ENCODE measurements at places on chromosomes 4 and X.

GRCh38 chrX:108025954-108026600, 18.8 kb upstream of the VSIG1 start:
- DNase-seq = no peak

- no peak for DNase-seq
Observed at GRCh38 chrX:39283239-39283638, 482.0 kb downstream of the MID1IP1 start.

DNA sequence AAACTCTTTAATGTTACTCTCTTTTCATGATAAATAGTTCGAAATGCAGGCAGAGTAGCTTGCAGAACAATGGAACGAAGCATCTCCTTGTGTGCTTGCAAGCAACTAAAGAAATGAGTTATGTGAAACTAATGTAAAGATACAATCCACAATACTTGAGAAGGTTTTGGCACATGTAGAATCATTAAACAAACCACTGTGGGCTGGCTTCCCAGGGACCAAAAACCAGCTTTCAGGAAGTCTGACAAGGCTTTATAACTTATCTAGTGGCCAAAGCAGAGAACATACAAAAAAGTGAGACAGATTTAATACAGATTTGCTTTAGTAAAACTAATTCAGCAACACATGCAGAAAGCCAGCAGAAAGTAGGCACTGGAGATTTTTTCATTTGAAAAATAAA, 1673.8 kb upstream of the AGA start:
- DNase-seq = no peak

DNA sequence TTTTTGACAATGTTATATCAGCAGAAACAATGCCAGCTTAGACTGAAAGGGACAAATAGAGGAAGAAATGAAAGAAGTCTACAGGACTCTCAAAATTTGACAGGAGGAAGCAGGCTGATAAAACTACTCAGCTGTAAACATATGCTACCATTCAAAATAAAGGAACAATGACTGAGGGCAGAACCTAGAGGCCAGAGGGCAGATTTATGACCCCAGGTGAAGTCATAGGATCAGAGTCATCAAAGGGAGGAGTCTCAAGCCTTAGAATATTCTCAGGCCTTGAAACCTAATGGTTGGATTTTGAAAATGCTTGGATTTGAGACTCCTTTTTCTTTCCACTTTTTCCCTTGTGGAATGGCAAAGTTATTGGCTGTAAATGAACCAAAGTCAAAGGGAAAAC, 17.0 kb upstream of the SYTL5 start:
- DNase-seq = no peak

- no peak for DNase-seq
Observed at GRCh38 chrX:69094977-69095669, 70.1 kb downstream of the PJA1 start.

DNA sequence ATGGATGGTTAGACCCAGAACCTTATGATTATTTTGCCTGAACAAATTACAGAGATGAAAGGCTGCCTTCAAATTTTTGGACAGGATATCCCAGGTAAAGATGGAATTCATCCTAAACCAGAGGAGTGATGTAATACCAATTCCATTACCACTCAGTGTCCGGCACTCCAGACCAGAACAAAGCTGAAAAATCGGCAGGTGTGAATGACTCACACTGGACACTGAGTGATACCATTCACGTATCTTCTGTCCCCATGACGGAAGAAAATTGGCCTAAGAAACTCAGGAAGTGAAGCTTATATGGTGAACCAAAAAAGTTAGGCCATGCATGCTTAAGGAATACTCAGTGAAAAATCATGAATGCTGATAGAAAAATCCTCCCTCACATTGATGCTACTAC, 34.5 kb downstream of the PALLD start:
- no peak for DNase-seq

DNA sequence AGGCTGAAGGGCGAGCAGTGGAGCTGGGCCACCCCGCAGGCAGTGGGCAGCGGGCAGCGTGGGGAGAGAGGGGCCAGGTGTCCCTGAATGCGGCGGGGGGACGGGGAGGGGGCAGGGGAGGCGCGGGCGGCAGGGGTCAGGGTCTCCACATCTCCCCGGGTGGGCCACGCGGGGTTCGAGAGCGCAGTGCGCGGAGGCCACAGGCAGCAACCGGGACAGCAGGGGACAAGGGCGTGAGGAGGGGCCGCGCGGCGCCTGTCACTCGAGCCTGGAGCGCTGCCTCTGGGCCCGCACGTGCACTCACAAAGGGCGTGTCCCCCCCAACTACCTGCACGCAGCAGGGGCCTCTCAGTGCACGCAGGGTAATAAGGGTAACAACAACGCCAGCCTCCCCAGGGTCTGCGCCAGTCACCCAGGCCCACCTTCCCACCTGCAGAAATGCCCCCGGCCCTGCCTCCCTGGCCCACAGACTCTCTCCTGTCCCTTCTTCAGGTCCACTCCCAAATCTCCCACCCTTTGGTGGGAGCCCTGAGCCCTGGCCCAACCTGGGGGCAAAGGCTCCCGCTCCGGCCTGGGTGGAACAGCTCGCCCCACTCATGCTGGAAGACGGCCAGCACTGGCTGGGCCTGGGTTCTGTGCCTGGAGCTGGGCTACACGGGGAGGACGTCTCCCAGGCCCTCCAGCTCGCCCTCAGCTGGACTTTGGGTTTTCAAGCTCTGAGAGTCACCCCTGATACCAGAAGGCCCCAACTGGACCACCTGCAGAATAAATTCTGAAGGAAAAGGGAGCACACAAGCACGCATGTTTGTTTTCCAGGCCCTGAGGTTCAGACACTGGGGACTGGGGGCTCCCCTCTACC, 53.2 kb downstream of the ZFYVE28 start:
- no peak for DNase-seq

- DNase-seq = no peak
Observed at GRCh38 chr4:81620442-81620841, 148.7 kb upstream of the RASGEF1B start.

DNA sequence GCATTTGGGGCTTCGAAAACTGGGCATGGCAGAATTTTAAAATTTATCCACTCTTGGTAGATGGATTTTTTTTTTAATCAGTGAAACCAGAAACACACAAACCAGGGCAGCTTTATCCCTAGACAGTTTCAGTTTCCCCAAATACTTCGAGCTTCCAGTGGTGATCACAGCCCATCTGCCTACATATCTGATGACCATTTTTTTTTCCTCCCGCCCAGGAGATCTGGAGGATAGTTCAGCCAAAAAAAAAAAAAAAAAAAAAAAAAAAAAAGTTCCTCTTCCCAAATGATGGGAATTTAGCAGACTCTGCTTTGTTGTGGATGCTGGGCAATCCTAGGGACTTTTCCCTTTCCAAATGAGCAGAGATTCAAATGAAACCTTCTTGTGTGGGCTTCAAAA, 1.0 kb upstream of the TBC1D9 start:
- DNase-seq = no peak

GRCh38 chr4:122010610-122011009, 58.8 kb upstream of the TRPC3 start:
- DNase-seq = no peak

- no peak for DNase-seq
Observed at GRCh38 chr4:187478292-187479140, 517.1 kb upstream of the ZFP42 start.

- DNase-seq = no peak
Observed at GRCh38 chr4:37400241-37400881, 155.8 kb downstream of the NWD2 start.

- no peak for DNase-seq
Observed at GRCh38 chrX:154140206-154140605, 3.8 kb upstream of the OPN1LW start.

DNA sequence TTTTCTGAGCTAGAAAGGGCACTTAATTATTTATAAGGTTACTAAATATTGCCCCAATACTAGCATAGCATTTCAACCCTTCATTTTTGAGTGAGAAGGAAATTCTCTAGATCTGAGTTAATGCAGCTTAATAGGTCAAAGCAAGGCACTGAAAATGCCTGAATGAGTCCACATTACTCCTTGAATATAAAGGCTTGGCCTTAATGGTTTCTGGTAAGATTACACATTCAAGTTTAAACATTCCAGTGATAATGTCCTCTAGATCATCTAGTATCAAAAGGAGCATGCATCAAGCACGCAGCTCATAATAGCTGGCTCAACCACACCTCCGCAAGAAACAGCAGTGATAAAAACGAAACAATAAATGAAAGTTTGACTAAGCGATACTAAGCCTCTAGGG, 87.5 kb downstream of the SPANXN3 start:
- no peak for DNase-seq

DNA sequence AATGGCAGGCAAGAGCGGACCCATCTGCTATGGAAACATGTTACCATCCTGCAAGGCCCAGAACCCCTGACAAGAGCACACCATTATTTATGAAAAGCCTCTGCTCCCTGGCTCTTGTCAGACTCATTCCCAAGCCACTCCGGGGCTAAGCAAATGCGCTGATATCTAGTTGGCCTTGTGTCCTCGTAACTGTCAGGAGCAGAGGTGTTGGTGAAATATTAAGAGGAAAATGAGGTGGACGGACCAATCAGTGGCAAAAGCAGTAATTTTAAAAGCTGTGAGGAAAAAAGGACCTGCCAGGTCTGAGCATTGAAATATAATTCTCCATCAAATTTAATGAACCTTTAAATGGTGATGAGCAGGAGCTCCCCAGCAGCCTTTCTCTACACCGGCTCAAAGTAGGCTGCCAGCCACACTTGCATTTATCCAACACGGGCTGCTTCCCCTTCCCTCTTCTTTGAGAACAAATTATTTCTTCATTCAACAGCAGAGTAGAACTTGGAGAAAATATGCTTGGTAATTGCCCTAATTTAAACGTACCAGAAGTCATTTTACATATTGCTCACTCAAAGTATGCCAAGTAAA, 214.3 kb downstream of the RASL11B start:
- no peak for DNase-seq

- DNase-seq = no peak
Observed at GRCh38 chr4:4401036-4401435, 14.1 kb downstream of the NSG1 start.

- no peak for DNase-seq
Observed at GRCh38 chrX:14476205-14476604, 53.1 kb upstream of the GLRA2 start.

GRCh38 chr4:145545538-145546174, 64.0 kb downstream of the SMAD1 start:
- no peak for DNase-seq

DNA sequence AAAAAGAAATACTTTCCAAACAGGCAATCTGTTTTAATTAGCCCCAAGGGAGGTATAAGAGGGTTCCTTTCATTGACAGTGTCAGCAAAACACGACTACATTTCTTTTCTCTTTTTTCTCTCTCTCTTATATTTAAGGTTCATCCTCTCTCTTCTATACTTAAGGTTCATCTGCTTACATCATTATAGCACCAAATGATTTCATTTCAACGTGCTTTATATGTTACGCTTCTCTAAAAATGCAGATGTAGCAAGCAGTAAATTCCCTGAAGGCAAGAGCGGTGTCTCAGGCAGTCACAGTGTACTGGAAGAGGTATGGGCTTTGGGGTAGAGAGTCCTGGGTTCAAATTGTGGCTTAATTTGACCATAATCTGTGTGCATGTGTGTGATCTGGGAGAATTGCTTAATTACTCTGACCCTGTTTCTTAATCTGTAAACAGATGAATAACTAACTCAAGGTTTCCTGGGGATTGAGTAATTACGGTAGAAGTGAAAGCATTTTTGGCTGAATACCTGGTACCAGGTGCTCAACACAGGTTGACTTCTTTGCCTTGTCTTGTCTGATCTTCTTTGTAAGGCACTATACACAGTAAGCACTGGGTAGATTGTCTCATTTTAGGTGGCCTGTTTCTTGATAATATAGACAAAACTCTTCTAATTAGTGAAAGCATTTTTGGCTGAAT, 180.8 kb downstream of the SPRY1 start:
- no peak for DNase-seq

DNA sequence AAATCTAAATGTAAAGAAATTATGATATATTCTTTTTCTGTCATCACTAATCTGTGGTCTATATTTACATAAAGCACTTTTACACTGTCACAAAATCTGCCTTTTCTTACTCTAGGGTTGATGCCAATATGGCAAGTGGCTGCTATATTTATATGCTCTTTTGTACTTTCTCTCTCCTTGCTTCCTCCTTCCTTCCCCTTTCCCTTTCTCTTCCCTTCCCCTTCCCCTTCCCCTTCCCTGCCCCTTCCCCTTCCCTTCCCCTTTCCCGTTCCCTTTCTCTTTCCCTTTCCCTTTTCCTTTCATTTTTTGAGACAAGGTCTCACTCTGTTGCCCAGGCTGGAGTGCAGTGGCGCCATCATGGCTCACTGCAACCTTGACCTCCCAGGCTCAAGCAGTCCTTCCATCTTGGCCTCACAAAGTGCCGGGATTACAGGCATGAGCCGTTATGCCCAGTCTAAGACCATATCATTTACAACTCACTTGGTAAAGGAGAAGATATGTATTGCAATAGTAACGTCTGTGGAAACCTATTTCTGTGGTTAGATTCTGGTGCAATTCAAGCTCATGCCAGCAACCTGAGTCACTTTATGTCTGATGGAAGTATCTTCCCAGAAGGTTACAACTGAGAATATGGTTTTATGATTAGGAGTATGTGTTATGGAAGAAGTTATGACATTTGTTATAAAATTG, 13.9 kb upstream of the PLAC8 start:
- no peak for DNase-seq

DNA sequence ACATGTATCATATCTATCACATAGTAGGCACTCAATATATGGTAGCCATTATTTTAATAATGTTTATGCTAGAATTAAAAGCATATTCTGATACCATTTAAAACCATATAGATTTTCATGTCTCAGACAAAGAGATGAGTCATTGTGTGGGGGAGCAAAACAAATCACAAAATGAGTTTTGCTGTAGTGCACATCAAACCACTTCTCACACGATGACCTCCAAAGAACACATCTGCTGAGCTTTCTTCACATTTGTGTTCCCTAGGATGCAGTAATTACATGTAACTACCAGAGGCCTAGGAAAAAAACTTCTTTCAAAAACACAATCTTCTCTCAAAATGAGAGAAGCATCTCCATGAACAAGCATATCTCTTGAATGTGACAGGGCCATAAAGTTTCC, 56.1 kb upstream of the BRS3 start:
- no peak for DNase-seq

DNA sequence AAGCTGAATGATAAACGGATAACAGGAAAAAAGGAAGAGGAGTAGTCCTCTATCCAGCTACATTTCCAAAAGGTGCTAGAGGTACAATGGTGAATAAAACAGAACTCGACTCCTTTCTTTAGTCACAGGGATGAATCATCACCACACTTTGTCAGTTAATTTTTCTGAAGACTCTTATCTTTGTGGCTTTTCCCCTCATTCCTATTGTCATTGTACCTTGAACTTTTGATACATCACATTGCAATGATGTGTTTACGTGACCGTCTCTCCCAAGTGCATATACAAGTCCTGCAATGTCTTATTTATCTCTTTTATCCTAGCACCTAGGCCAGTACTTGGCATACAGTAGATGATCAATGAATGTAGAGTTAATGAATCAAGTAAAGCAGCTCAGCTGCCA, 134.7 kb downstream of the LHFPL1 start:
- no peak for DNase-seq

Measured in activated naive CD8-positive, alpha-beta T cell treated with anti-CD3 and anti-CD28 coated beads, Interleukin-2, amount 50 U/mL, for 16 hours (primary cell).